Stimulated activated CD8-positive, alpha-beta memory T cell treated with anti-CD3 and anti-CD28 coated beads, Interleukin-15, amount 100 ng/mL, for 48 hours (primary cell): ENCODE measurements at places on chromosomes 11 and 22.

DNA sequence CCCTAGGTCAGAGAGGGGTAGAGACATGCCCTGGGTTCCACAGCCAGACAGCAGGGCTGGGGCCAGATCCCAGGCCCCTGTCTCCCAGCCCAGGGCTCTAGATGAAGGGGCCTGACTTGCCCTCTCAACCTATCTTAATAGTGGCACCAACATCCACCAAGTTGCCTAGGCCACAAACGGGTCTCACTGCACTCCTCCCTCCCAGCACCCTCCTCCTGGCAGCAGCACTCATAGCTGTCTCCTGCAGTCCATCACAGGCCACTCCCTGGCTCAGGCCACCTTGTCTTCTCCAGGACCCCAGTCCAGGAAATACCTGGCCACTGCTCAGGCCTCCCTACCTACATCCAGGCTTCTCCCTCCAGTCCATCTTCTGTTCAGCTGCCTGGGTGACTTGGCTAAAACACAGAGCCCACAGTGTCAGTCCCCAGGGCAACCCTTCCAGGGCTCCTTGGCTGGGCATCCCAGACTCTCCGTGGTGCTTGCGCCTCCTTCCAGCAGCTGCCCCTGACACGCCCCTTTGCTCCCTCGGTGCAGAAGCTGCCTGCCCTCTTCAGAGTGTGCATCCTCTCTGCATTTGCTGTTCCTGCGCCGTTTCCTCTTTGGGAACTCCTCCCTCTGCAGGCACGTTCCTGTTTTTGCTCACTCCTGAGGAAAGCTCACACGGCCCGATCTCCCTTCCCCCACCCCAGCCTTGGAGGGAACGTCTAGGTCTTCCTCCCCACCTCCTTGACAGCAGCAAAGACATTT is 40.5 kb downstream of the LRRC32 start:
- no peak for DNase-seq

- DNase-seq, result no peak
These were observed 145.8 kb upstream of the ARHGAP20 start for GRCh38 chr11:110857892-110858546.

DNA sequence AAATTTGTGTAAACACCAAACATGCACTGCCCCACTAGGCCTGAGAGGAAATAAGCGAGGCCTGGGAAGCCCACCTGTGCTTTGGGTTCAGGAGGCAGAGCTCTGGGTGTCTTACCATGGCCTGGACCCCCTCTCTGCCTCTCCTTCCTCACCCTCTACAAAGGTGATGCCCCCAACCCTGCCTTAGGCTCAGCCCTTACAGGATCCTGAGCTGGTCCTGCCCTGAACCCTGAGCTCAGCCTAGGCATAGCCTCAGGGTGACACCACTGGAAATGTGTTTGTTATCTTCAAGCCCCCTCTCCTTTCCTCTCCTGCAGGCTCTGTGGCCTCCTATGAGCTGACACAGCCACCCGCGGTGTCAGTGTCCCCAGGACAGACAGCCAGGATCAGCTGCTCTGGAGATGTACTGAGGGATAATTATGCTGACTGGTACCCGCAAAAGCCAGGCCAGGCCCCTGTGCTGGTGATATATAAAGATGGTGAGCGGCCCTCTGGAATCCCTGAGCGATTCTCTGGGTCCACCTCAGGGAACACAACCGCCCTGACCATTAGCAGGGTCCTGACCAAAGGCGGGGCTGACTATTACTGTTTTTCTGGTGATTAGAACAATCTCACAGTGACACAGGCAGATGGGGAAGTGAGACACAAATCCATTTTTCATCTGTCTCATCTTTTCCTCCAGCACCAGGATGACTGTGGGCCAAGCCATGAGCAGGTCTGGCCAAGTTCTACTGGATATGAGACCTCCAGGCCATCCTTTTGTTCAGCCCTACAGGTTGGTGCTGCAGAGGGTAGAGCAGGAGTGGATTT is 117.8 kb downstream of the GGTLC2 start:
- no peak for DNase-seq

GRCh38 chr11:70510106-70510505 is 111.8 kb downstream of the CTTN start:
- DNase-seq, result no peak

- DNase-seq, result no peak
These were observed 29.5 kb downstream of the MMP27 start for GRCh38 chr11:102676084-102676483.

DNA sequence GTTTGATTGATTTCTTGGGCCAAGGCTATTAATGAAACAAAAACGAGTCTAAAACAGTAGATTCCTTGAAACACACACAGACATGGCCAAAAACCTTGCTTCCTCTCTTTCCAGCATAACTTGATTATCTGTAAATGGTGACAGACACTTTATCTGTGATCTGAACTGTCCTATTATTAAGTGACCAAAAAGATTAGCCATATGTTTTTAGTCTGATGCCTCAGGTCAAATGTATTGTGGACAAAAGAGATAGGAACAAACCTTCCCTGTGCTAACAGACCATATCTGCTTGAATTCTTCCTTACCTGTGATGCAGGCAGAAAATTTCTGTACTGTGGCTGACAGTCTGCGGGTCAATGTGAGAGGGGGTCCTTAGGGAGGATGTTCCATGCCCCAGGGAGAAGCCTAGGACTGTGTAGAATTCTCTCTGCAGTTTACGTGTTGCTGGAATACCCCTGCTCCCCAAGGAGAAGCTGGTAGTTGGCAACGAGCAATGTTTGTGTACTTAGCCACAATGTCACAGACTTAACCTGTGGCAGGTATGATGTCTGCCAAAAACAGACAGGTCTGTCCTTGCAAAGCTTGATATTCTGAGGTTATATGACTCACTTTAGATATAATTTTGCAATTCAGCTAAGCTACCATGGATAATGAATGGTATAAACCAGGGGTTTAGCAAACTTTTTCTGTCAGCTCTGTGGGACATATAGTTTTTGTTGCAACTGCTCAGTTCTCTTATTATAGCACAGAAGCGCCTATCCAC is 31.2 kb downstream of the C11orf71 start:
- no peak for DNase-seq

GRCh38 chr11:24635588-24636290 is 138.9 kb downstream of the LUZP2 start:
- no peak for DNase-seq

- no peak for DNase-seq
These were observed 139.1 kb downstream of the SLC17A6 start for GRCh38 chr11:22477312-22477711.

- DNase-seq, result no peak
These were observed 54.1 kb downstream of the MAML2 start for GRCh38 chr11:96288915-96289314.

- no peak for DNase-seq
These were observed 151.7 kb downstream of the SWAP70 start for GRCh38 chr11:9815486-9816136.
